ENCODE measurements at places on chromosomes 16 and 17.

DNA sequence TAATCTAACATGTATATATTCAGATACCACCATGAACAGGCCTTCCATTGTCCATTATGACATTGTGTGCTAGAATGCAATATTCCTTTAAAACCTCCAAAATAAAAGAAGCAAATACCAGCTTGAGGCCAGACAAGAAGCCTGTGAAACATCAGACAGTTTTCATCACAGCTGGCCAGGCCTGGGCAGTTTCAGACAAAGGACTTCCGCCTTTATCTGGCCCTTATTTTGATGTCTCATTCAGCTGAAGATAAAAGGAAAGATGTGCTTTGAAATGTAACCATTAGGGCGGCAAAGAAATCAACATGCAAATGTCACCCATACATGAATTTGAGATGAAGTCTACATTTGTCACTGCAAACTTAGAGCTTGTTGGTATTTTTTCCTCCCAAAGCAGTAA, 737.5 kb downstream of the KCNJ2 start:
- no peak for DNase-seq

GRCh38 chr17:27634776-27635175, 3.8 kb downstream of the LGALS9 start:
- no peak for DNase-seq

DNA sequence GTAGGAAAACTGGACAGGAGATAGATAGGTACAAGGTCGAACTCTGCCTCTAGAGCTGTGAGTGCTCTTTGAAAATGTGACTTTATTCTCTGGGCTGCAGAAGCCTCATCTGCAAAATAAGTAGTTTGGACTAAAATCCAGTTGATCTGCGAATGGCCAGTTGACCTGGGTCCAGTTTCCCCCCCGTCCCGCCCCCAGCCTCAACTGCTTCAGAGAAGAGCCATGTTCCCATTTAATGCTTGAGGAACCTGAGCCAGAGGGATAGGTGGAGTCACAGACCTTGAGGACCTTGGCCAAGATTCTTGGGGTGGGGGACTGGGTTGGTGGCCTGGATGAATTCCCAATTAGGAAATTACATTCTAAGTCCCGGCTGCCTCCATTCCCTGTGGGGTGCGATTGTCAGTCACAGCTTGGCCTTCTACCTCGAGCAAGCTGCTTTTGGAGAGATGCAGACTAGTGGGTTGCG, 14.1 kb downstream of the TBX2 start:
- DNase-seq: no peak

GRCh38 chr16:27952811-27953210, 110.7 kb downstream of the GSG1L start:
- DNase-seq: no peak

DNA sequence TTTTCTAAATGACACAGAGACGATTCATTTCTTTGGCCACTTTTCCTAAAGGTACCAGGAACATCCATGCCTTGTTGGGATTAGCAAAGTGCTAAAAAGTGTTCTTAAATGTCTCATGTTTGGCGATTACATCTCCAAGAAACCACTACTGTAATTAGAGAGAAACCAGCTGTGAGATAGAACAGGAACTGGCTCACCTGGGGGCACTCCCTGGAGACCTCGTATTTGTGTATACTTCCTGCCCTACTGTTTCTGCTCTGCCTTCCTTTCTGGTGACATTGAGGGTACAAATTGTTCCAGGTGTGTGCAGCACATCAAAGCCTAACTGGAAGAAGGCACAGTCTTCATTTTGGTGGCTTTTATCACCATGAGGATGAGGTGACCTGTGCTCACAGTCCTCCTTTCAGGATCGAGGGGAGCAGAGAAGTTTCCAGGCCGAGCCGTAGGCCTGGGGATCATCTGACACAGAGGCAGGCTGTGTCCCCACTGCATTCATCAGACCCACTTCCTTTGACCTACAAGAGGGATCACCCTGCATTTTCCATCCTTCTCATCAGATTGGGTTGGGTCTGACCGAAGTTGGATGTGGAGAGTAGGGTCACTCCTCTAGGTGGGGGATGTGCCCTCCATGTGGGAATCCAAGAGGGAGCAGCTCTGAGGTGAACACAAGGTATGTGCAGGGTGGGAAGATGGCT, 23.7 kb downstream of the CCL4 start:
- DNase-seq: no peak

DNA sequence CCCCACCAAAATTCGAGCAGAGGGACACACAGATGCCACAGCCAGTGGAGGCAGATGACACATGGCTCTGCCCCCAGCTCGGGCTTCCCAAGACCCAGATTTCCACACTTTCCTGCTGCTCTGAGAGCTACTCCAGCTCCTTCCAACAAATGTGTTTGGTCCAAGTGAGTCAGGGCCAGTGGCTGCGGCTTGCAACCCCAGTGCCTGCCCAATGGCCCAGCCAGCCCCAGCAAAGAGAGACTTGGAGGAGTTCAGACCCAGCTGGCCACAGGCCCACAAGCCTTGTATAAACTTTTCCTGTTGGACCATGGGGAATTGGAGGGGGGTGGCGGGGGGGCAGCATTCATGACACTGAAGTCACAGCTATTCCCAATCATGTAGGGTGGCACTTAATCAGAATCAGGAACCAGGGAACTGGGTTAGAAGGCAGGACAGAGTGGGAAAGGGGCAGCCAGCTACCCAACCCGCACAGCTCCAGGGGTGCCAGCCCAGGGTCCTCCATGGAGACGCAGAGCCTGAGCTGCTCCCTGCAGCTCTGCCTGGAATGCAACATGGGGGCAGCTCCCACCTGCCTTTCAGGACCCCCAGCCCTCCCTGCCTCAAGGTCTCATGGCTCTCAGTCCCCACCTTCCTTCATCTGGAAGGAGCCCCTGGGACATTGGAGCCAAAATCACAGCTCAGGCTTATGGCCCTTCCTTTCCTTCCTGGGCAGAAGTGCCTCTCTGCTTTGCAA, 17.5 kb upstream of the C16orf78 start:
- DNase-seq: no peak

DNA sequence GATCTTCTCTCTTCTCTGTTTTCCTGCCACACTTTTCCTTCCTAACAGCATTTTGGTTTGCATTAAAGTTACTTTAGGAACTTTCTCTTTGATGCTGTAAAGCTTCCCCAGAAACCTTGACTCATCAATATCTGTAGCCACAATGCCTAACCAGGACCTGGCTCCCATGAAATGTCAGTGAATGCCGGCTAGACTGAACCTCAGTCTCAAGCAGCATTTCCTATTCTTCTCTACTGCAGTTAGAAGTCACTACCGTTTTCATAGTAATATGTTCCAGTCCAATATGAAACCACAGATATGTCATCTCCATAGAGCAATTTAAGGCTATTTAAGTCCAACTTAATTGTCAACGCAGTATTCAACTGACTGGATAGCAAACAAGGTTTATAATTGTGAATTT, 28.9 kb downstream of the ITFG1 start:
- DNase-seq: no peak

All from WTC11 (cell line).